ENCODE measurements at places on chromosomes 16 and 17. TPM values are rescaled to one million over a fixed set of nuclear protein-coding genes. Genes with fewer than 3 reads are reported as not detected.

The SP6 gene
- 2.6 TPM for polyA plus RNA-seq

The GUCY2D gene
- polyA plus RNA-seq: 0.03 TPM

The PHF12 gene
- 46.4 TPM for polyA plus RNA-seq

The EPOP gene
- polyA plus RNA-seq: 1.3 TPM

The KRT28 gene
- polyA plus RNA-seq: not detected

The SLFN14 gene
- 0.24 TPM for polyA plus RNA-seq

The KRTAP9-3 gene
- not detected for polyA plus RNA-seq

The G6PC3 gene
- 76.1 TPM for polyA plus RNA-seq

The SSTR5 gene
- 0.18 TPM for polyA plus RNA-seq

The HS3ST6 gene
- 0.24 TPM for polyA plus RNA-seq

The DUSP3 gene
- polyA plus RNA-seq: 60.8 TPM

The TMEM114 gene
- not detected for polyA plus RNA-seq

The CA7 gene
- polyA plus RNA-seq: 0.25 TPM

The ZSWIM7 gene
- 52.1 TPM for polyA plus RNA-seq
